ENCODE measurements at places on chromosomes 12 and 14. TPM values are rescaled to one million over a fixed set of nuclear protein-coding genes. Genes with fewer than 3 reads are reported as not detected.

Gene SLC5A8
- total RNA-seq: not detected

Gene HOXC6
- total RNA-seq: not detected

Gene ALG10
- total RNA-seq: 6.2 TPM

Gene TMEM132D
- not detected for total RNA-seq

Gene ABCC9
- total RNA-seq: 0.05 TPM

Gene NOVA1
- total RNA-seq: 0.15 TPM

Gene KRT80
- total RNA-seq: 1.1 TPM

Gene RNASE3
- not detected for total RNA-seq

Gene ANO4
- total RNA-seq: 0.25 TPM

Gene STXBP6
- not detected for total RNA-seq

Gene APOF
- not detected for total RNA-seq

Gene UNC79
- not detected for total RNA-seq

Gene KRT2
- not detected for total RNA-seq

Gene RHOJ
- total RNA-seq: 20.3 TPM

Gene TNS2
- 34.9 TPM for total RNA-seq

Gene INTS13
- total RNA-seq: 44.1 TPM

Gene PPM1H
- 1.5 TPM for total RNA-seq

Gene BDKRB2
- 1.9 TPM for total RNA-seq

Gene SERPINA9
- total RNA-seq: not detected

Gene PGF
- 92.6 TPM for total RNA-seq

Gene IFNG-AS1
- total RNA-seq: not detected

Gene SLC39A9
- total RNA-seq: 56.2 TPM
